ENCODE measurements at places on chromosomes 2 and 18.

- no peak for DNase-seq
These were observed 14.3 kb upstream of the CD28 start for GRCh38 chr2:203692031-203692710.

DNA sequence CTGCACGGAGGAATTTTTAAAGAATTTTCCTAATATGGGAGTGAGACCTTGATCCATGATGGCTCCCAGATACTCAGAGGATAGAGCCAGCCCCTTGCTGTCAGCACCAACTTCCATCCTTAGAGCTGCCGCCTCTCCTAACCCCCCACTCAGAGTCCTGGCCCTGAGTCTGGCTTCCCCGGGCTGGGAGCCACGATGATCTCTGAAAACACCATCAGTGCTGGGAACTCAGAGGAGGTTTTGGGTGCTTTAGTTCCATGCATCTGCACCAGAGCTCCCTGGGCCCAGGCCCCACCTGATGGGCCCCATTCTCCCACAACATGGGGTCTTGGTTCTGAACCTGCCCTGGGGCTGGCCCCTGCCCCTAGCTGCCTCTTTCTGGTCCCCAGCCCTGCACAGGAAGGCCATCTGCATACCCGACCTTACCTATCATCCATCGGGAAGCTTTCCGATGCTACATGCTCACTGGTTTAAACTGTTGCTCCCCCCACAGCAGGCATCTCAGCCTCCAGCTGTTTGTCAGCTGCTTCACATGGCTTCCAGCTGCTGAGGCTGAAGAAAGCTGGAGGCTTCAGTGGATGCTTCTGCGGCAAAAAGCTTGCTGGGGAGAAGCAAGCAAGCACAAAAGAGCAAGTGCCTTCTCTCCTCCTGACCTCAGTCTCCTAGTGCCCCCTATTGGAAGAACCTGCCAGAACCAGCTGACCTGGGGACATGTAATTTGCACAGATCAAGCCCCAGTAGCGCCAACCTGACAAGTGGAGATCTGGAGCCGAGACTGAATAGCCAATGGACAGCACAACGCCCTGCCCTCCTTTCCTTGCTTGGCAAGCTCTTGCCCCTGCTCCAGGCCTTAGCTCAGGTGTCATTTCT, 24.2 kb upstream of the RHOB start:
- no peak for DNase-seq

GRCh38 chr2:31200972-31201371, 16.3 kb downstream of the CAPN14 start:
- no peak for DNase-seq

GRCh38 chr2:17805717-17806363, 10.4 kb upstream of the MSGN1 start:
- no peak for DNase-seq

DNA sequence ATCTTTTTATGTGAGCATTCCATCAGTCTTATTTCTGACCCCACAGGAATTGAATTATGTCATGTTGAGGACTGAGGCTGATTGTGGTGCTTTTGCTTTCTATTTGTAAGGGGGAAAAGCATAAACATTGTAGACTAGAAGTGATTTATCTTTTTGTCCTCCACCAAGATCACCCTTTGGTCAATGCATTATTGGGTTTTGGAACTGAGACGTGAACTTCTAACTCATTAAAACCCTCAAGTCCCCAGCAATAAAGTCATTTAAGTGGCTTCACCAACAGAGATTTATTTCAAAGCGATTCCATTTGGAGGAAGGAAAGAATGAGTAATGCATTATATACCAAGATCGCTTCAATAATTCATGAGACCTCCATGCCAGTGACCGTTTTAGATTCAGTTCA, 75.5 kb upstream of the TXNDC2 start:
- no peak for DNase-seq

- no peak for DNase-seq
These were observed 43.2 kb upstream of the ORC2 start for GRCh38 chr2:201006704-201007103.

DNA sequence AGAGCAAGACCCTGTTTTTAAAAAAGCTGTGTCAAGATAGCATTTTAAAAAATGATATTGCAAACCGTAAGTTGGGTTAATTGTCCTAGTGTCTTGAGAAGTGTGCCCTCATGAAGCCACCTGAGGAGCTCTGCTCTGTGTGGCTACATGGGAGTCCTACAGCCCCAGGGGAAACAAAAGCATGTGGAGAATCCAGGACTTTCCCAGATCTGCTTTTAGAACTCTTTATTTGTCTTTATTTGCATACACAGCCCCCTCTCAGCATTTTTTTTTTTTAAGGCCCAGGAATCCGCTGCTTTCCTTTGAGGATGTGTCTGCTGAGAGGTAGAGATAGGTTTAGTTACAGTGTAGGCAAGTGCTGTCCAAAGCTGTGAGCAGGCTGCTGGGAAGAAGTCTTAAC, 219.2 kb downstream of the FHOD3 start:
- no peak for DNase-seq
